IMR-90 (cell line): ENCODE measurements at places on chromosomes 3 and 15.

- peak; percentile 86 for DNase-seq
Observed at GRCh38 chr15:59594493-59594942, 17.1 kb upstream of the GCNT3 start.

DNA sequence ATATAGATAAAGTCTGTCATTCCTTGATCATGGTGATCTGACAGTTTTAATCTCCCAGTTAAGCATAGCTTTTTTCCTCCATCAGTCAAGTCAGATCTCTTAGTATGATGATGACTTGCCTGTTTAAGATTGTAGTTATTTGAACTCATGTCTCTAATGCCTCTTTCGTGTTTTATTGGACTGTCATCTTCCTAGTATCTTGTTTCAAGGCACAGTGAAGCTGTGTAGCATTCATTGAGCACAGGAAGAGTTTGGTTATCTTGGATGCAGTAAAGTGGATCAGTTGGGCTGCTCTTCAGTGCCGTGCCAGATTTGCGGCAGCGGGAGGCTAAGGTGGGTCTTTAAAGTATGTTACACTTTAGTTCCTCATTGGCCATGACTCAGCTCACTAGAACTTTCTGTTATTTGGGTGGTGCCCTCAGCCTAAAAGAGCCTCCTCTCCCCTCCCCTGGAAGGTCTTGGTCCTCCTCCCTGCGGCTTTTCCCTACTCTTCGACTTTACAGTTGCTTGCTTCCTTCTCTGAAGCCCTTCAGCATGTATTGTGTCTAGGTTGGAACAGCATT lies 45.7 kb upstream of the SKOR1 start:
- no peak for DNase-seq

DNA sequence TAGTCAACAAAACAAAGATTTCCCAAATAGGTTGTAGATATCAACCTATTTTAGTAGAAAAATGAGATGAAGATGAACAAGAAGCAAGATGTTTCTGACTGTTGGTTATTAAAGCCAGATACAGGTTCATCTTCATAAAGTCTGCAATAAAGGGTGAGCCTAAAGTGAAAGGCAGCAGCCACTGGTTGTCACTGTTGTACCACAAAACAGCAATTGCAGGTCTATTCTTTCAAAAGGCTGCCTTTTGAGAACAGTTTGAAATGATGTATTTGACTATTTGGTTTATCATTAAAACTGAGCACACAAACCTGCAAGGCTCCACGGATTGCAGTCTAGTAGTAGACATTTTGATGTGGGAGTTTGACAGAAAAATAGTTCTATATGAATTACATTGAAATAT lies 543.4 kb downstream of the GBE1 start:
- no peak for DNase-seq

- no peak for DNase-seq
Observed at GRCh38 chr3:14959359-14959943, 12.1 kb downstream of the NR2C2 start.

DNA sequence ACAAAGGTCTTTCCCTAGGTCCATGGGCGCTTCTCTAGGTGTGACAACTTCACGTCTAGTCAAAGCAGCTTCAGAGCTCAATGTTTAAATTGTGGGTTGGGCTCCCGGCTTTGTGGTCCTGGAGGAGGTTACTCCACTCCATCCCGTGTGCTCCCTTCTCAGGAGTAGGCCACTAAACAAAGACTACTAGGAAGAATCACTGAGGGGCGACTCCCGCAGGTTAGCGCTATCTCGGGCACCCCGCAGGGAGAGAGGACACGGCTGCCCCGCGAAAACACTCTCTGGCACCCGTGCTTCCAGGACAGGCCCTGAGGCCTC lies 500 bp downstream of the PARP6 start:
- DNase-seq = peak; percentile 12

DNA sequence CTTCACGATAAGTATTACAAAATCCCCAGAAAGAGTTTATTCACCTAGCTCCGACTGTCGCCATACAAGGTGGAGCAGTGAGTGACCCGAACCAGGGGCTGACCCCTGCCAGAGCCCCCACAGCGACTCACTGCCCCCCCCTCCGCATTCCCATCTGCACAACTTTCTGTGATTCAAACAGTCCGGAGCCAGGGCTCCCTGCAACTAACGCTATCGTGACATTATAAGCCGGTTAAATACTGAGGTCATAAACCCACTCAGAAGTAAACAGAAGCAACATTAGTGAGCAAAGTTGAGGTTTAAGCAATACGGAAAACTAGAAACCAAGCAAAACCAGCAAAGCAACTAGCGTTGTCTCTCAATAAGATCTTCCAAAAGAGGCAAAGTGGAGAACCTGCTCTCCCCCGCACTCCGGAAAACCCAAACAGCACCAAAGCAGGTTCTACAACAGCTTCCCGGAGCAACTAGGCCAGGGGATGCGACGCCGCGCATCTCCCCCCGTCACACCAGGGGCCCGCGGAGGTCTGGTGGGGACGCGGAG lies 642 bp downstream of the SCAP start:
- DNase-seq = peak; percentile 32

DNA sequence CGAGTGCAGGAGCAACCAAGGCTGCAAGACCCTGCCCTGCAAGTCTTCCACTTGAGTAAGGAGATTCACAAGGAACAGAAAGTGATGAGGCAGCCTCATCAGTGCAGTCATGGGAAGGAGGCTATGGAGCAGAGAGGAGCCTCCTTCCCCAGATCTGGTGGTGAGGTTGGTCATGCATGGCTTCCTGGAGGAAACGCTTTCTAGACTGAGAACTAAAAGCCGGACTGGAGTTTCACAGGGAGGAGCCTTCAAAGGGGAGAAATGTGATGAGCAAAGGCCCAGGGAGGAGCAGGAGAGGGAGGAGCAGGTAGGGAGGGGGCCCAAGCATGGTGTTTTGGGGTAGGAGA lies 139.9 kb downstream of the SRGAP3 start:
- no peak for DNase-seq

DNA sequence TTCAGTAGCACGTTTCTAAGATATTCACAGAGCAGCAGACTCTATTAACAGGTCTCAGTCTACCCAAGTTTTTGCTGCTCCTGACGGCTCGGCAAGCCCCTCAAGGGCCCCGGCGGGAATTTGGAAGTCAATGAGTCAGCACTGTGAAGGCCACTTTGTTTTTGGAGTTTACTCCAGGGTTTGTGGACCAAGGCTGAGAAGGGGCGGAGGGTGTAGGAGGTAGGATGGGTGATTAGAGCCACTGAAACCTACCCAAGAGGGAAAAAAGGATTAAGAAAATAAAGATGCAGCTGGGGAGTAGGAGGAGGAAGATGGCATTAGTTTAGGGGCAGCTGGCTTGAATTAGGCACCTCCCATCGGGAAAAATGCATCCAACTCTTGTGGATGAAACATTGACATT lies 87.6 kb downstream of the BDH1 start:
- no peak for DNase-seq

DNA sequence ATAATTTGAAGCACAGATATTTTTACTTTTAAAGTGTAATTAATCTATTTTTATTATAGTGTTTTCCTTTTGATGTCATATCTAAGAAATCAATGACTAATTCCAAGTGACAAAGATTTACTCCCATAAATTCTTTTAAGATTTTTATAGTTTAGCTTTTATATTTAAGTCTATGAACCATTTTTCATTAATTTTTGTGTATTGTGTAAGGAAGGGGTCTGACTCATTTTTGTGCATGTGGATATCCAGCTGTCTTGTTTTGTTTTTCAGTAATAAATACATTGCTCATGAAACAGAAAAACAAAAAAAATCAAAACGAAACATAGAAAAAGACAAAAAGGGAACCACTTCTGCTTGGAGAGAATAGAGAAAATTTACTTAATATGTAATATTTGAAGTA lies 145.1 kb downstream of the EPHA6 start:
- DNase-seq = no peak

- DNase-seq = no peak
Observed at GRCh38 chr3:112403103-112403502, 70.1 kb downstream of the CD200 start.

- no peak for DNase-seq
Observed at GRCh38 chr15:19987389-19988048, 554.1 kb downstream of the GOLGA6L6 start.
